ENCODE measurements at places on chromosomes 1 and 21.

DNA sequence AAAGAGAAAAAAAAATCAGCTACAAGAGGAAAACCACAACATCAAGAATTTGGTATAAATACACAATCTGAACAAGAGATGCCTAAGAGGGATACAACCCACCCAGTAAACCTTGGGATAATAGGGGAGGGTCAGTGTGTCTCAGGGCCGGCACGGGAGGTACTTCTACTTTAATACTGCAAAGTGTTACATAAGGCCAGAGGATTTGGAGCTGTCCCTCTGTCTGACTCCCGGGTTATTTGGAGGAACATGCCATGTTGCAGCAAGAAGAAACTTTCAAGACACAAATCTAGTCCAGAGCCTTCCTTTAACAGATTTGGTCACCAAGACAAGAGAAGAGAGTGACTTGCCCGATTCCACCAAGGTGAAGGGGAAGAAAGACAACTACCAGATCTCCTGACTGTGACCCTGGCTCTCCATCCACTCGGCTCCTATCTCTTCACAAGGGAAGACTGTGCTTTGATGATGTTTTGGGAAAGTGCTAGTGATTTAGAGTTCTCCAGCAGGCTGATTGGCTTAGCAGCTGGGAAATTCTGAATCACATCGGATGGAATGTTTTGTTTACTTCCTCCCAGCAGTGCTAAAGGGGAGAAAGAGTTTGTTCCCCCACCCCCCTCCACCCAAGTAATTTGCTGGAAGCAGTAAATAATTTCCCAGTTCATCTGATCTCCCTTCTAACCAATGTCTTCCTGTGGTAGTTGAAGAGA lies 29.3 kb downstream of the SGIP1 start:
- no peak for DNase-seq

- DNase-seq = no peak
These were observed 31.3 kb downstream of the VTCN1 start for GRCh38 chr1:117179471-117179870.

GRCh38 chr1:183262628-183263200 lies 76.7 kb downstream of the LAMC2 start:
- no peak for DNase-seq

DNA sequence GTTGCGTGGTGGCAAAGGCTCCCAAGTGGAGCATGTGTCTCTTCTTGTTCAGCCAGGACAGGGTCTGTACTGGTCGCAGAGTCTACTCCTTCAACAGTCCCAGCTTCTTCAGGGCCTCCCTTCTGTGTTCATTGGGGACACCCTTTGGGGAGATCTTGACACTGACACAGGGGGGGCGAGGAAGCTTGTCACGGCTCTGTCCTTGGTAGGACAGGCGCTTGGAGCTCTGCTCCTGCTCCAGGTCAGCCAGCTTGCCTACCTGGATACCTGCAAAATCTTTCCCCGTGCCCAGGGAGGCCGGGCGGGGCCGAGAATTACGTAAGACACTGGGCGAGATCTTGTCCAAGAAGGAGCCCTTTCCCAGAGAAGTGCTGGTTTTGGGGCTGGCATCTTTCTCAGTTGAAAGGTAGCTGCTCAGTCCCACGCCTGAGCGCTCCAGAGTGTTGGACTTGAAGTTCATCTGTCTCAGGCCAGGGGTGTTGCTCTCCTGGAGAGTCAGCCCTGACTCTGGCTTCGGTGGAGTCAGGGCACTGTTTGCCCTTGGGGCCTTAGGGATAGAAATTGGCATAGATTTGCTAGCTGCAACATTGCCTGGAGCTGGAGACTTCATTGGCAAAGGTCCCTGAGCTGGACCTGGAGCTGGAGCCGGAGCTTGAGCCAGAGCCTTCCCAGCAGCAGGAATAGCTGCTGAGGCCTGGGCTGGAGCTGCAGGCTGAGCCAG lies 10.5 kb downstream of the C1orf116 start:
- DNase-seq = no peak

DNA sequence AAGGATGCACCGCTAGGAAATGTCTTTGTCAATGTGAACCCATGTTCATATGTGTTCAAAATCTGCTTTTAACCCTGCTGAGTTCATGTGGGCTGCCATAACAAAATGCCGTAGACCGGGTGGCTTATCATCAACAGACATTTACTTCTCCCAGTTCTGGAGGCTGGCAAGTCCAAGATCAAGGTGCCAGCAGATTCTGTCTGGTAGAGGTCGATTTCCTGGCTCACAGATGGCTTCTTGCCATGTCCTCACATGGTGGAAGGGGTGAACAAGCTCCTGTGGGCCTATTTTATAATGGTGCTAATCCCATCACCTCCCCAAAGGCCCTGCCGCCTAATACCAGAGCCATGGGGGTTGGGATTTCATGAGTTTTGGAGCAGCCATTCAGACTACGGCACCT lies 4.6 kb upstream of the CDCP2 start:
- no peak for DNase-seq

DNA sequence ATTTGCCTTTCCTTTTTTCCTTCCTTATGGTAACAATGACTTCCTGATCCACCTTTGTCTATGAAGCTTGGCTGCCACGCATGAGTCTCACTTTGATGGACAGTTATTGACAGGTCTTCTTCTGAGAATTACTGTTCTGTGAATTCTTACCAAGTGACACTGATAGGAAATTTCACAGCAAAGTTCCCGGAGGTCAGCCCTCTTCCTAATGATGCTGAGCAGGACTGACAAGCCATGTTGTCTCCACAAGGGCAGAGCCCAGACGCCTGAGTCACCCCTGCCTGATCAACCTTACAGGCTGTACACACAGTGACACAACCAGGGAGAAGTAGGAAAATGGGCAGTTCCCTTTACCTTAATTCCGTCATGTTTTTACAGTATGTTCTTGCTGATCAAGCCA lies 44.2 kb downstream of the ZC3H11B start:
- DNase-seq = no peak

DNA sequence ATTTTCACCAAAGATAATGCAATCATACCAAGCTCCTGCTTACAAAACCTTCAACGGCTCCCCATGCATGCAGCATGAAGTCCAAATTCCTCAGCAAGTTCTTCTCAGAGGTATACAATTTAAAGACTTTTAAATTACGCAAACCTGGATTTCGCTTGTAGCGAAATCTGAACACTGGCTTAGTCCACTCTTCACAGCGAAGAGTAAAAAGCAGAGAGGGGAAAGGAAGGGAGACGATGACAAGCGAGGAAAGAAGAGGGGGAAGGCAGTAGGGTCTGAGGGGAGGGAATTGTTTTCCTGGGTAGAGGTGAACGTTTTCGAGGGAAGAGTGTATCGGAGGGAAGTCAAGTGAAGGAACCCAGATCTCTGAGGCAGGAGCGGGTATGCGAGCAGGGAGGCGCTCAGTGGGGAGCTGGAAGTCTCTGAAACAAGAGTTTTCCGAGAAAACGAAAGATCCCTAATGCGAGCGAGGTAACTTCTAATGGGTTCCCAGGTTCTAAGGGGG lies 790 bp downstream of the TESK2 start:
- DNase-seq = no peak

All from stimulated activated CD4-positive, alpha-beta T cell treated with anti-CD3 and anti-CD28 coated beads, Interleukin-4, amount 100 ng/mL, for 24 hours (primary cell).